ENCODE measurements at places on chromosomes 2 and 18.

DNA sequence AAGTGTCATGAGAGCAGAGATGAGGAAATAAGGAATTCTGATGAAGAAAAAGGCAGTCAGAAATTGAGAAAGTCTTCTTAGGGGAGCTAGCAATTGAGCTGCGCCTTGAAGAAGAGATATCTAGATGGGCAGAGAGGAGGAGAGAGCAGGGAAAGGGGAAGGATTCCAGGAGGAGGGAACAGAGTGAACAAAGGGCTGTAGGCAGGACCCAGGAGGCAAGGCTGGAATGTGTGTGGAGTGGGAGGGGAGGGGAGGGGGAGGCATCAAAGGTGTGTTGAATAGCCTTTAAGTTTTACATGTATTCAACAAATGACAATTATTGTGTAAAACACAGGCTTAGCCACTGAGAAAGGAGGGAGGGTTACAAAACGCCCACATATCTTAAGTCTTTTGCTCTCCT lies 164.5 kb downstream of the TDRD15 start:
- no peak for DNase-seq

- DNase-seq = no peak
Measured at GRCh38 chr2:19797871-19798270, 103.9 kb downstream of the TTC32 start.

DNA sequence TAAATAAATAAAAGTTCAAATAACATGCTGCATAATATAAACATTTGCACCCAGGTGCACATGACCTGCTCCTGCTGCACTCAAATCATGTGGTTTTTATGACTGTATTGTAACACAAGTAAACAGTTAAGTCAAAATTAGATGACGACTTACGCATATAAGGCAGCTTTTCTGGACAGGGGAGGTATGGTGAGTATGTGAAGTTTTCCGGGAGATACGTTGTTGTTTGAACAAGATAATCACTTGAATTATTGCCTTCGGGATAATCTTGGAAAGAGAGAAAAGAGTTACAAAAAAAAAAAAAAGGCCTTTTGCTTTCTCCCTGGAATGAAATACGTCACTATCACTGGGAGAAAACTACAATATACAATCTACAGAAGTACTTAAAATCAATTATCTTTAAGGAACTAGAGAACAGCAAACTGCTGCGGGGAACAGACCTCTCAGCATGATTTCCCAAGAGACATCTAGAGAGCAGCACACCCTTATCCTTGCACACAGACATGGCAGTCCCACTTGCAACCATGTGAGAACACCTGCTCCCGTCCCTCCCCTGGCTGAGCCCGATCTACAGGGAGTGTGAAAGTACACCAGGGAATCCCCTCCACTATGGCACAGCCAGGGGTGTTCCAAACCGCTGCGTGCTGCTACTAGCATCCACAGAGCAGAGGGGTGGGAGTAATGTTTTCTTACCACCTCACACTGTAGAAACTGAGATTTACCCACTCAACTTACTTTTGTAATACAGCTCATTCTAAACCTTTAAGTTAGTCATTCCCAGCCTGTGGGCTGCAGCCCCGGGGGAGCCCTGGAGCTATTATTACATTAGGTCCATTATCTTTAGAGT lies 26.3 kb downstream of the B4GALT6 start:
- no peak for DNase-seq

GRCh38 chr2:88683160-88684021 lies 8.1 kb upstream of the RPIA start:
- no peak for DNase-seq

DNA sequence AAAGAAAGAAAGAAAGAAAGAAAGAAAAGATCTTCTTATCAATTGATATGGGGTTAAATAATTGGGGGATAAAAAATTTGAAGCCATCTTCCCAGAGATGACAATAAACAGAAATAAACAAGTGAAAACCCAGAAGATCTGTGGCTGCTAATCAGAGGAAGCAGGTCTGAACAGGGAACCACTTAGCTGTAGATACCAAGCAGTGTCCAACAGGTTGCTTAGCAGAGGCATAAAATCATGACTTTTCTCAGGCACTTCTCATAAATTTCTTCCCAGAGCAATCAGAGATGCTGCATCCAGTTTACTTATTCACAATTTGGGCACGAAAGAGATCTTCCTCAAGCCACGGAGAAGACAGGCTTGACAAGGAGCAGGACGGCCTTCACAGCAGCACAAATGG lies 5.7 kb upstream of the LPIN1 start:
- no peak for DNase-seq

GRCh38 chr2:153311432-153311831 lies 167.1 kb downstream of the RPRM start:
- DNase-seq = no peak

DNA sequence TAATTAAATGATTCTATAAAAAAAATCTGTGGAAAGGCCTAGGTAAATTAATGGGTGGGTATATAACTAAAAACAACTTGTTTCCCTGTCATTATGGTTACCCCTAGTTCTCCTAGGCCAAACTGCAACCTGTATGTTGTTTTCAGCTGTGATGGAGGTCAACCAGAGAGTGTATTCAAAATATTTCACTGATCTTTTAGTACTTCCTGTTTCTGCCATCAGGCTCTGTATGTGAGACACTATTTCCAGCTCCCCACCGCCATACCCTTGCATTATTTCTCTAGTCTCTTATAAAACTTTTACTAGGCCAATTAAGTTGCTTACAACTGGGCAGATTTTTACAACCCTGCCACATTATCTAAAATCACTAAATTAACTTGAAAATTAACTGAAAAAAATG lies 21.0 kb upstream of the CDKL4 start:
- DNase-seq = no peak

GRCh38 chr2:47052847-47053246 lies 102.3 kb downstream of the STPG4 start:
- no peak for DNase-seq

DNA sequence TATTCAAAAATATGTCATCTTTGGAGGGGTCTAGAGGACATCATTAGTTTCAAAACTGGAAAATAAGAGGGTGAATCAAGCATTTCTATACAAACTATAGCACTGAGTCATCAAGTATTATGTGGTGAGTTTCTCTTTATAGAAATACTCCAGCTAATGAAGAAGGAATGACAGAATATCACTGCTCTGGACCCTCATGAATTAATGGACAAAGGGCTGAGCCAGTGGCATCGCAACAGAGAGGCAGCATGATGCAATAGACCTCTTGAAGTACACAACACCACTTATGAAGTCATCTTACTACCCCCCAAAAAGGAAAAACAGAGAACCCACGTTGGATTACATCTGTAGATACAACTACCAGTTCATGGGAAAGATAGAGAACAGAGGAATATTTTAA lies 27.4 kb upstream of the EIF2AK3 start:
- no peak for DNase-seq

DNA sequence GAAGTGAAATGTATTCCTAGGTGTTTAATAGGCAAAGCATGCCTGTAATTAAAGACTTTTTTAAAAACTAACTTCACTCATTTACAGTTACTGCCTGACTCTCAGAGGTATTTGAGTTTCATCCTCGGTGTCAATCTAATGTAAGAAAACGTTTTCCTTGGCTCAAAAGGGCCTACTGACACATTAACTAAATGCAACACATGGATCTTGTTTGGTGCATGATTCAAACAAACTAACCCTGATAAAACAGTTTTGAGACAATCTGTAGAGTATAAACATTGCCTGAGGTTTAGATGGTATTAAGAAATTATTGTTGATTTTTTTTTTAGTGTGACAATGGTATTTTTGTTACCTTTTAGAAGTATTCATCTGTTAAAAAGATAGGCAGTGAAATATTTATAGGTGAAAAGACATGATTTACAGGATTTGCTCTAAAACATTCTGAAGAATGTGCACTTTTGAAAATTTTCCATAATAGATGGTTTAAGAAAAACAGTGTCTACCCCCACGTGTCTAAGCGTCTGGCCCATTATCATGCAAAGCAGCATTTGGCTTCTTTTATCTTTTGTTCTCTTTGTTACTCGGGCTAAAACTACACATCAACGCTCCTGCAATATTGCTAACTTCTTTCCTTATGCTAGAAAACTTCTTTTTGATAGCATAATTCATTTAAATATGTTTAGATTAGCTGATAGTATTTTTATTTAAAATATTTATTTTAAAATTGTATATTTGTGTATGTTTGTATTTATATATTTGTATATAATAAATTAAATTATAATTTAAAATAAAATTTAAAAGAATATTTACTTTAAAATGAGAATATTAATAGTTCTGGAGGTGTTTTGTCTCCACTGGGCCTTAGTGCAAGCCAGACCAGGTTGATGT lies 160.2 kb upstream of the NDUFV2 start:
- DNase-seq = no peak

DNA sequence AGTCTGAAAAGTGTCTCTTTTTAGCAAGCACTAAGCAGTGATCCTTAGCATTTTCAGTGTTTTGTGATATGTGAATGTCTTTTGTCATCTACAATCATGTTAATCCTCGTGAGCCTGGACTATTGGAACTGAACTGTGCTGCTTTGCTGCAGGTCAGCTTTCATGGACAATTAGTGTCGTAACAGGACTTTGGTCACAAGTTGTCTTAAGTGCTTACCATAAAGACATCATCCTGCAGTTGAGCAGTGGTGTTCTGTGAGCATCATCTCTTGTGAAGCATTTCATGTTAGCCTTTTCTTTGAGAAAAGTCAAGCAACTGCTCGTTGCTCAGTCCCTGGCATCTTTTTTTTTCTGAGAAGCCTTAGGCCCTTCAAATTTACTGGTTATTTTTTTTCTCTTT lies 135.9 kb downstream of the ZNF407 start:
- DNase-seq = no peak

GRCh38 chr18:3930126-3931012 lies 480.4 kb downstream of the TGIF1 start:
- no peak for DNase-seq

DNA sequence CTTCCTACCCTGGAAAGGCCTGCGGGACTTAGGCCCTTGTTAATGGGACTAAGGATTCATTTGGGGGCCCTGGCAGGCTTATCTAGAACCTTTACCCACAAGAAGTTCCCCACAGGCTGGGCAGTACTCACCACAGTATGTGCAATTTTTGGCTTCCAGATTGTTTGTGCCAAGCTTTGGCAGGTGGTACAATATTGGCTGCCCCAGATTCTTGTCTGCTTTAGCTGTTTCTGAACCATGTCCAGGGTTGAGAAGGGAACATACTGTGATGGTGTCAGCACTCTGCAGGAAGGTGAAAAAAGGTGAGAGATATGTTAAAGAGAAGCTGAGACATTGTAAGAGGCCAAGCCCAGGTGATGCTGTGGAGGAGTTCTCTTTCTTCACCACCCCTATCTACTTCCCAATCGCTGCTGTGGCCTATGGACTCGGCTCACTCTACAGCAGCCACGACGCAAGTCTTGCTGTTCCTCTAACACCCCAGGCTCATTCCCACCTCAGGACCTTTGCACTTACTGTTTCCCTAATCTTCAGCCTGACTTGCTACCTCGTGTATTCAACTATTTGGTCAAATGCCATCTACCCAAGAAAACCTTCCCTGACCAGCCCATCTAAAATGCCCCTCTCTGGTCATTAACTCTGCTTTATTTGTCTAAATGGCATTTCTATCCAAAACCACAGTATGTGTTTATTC lies 9.2 kb downstream of the SLC4A5 start:
- DNase-seq = no peak

GRCh38 chr18:25038261-25038660 lies 313.7 kb downstream of the ZNF521 start:
- DNase-seq = no peak

DNA sequence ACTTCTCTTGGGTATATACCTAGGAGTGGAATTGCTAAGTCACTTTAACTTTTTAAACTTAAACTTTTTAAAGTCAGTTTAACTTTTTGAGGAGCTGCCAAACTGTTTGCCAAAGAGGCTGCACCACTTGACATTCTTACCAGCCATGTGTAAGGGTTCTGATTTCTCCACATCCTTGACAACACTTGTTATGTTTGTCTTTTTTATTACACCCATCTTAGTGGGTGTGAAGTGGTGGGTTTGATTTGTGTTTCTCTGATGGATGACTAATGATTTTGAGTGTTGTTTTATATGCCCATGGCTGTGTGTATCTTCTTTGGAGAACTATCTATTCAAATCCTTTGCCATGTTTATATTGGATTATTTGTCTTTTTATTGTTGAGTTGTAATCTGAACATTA lies 13.6 kb downstream of the ASAP2 start:
- DNase-seq = no peak

- no peak for DNase-seq
Measured at GRCh38 chr2:188076149-188077056, 215.3 kb upstream of the GULP1 start.

- DNase-seq = no peak
Measured at GRCh38 chr2:219538504-219538951, 5.1 kb downstream of the CHPF start.

GRCh38 chr18:40356168-40356567 lies 1598.9 kb upstream of the PIK3C3 start:
- no peak for DNase-seq

- no peak for DNase-seq
Measured at GRCh38 chr2:96500385-96501066, 4.6 kb downstream of the NEURL3 start.

DNA sequence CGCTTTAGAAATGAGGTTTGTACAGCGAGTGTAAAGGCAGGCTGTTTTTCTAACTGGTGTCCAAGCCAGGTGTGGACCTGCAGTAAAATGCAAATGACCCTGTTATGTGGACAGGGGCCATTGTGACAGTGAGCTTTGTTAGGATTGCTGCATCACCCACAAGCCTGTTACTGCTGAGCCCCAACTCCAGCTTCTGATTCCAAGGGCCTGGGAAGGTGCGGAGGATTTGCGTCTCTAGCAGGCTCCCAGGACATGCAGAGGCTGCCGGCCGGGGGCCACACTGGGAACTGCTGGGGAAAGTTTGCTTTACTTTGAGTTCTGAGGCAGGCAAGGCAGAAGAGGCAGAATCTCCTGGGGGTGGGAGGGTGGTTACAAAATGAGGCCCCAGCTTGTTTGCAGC lies 164.1 kb downstream of the GLI2 start:
- DNase-seq = no peak

GRCh38 chr18:9494778-9495331 lies 19.5 kb downstream of the RALBP1 start:
- DNase-seq = no peak

GRCh38 chr2:47661310-47661709 lies 121.6 kb upstream of the MSH6 start:
- DNase-seq = no peak

DNA sequence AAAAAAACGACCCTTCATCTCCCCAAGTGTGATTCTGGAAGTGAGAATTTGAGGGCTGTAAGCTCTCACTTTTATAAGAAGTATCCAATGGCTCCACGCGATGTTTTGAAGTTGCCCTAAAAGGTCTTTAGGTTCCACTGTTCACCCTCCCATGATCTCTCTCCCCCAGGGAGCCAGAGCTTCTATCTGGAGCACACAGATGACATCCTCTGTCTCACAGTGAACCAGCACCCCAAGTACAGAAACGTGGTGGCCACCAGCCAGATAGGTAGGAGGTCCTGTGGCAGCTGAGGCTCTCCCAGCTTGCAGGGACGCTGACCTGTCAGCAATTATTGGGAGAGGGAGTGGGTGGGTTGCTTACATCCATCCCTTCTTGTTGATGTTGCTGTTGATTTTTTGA lies 97.8 kb downstream of the RTN4 start:
- no peak for DNase-seq

DNA sequence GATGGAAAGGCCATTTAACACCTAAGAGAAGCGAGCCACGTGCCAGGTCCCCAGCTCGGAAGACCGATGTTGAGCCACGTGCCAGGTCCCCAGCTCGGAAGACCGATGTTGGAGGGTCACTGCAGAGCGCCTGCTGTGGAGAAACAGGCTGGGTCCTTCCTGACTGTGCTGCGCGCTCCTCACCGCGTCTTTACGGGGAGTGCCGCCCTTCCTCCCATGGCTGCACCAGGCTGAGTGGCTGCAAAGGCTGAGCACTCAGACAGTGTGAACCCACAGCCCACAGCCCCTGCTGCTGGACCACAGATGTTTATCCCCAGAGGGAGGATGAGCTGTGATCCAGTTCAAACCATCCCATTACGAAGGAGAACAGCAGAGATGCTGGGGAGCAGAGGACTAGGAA lies 55.7 kb downstream of the RTP5 start:
- no peak for DNase-seq

Measured in stimulated activated CD4-positive, alpha-beta T cell treated with anti-CD3 and anti-CD28 coated beads, Interleukin-1b, Interleukin-23, amount 100 ng/mL, for 1 hour (primary cell).